ENCODE measurements at places on chromosomes 6 and 20.

GRCh38 chr6:139376017-139376330 is 1.5 kb upstream of the CITED2 start:
- peaks cover 25% of the 10 kb centered on the region for H3K36me3 ChIP-seq
- H3K4me3 ChIP-seq, result peak overlapping the region; percentile 94
- peaks cover 32% of the 10 kb centered on the region for H3K4me1 ChIP-seq
- no peaks in the 10 kb centered on the region for H3K27me3 ChIP-seq
- peak overlapping the region; percentile 96 for H3K27ac ChIP-seq

DNA sequence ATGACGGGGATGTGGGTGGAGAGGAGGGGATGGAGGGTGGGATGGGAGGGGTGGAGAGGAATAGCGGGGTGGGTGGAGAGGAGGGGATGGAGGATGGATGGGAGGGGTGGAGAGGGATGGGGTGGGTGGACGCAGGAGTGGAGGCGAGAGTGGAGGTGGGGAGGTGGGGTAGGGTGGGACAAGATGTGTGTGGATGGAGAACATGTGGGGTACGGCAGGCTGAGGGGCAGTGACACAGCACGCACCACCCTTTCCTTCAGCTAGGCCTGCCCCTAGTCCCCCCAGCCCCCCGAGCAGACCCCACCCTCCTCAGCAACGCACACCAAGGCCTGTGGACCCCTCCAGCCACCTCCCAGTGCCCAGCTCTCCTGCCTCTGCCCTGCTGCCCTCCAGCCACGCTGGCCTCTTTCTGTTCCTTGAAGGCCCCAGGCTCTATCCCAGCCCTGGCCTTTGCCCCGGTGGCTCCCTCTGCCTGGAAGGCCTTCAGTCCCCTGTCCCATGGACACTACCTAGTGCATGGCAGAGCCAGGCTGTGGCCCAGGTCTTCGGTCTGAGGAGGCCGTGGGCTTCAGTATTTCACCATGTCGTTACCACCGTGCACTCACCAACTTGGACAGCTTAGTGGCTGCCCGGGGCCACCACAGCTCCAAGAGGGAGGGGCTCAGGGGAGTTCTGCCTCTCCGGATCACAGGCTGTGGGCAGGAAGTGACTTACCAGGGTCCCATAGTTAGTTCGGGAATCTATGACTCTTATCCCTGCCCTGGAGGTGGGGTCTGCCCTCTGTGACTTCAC is 78.4 kb upstream of the PMEPA1 start:
- no peak for DNase-seq
- no peaks in the 10 kb centered on the region for H3K4me1 ChIP-seq
- no peak overlapping the region for H3K4me3 ChIP-seq
- no peaks in the 10 kb centered on the region for H3K27me3 ChIP-seq
- no peak overlapping the region for H3K27ac ChIP-seq

- no peak for DNase-seq
- no peak overlapping the region for H3K27ac ChIP-seq
- no peaks in the 10 kb centered on the region for H3K36me3 ChIP-seq
Measured at GRCh38 chr6:168215121-168215808, 104.3 kb downstream of the DACT2 start.

- no peak overlapping the region for H3K4me3 ChIP-seq
- H3K27me3 ChIP-seq, result no peaks in the 10 kb centered on the region
- DNase-seq, result no peak
Measured at GRCh38 chr6:158048589-158048988, 66.9 kb downstream of the SYNJ2 start.

DNA sequence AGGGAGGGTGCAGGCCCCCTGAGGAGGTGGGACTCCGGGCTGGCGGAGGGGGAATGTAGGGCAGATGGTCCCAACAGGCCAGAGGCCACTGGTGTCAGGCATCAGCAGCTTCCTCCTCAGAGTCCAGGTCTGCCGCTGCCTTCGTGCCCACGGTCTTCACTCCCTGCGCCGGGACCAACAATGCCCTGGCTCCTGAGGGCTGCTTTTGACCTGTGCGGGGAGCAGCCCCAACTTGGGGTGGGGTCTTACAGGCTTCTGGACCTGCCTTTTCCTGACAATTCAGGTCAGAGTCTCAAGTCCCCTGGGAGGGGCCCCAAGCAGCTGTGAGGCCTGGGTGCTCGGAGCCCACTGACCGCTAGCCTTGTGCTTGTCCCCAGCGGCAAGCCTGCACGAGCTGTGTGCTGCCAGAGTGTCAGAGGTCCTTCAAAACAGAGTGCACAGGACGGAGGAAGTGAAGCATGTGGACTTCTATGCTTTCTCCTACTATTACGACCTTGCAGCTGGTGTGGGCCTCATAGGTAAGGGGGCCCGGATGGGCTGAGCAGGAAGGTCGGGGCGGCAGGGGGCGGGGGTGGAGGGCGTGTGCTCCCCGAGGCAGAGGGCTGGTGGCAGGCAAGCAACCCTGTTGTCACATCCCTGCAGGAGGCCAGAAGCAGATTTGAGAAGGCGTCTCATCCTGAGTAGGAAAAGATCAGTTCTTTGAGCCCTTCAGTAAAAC is 25.3 kb upstream of the PYGB start:
- H3K4me1 ChIP-seq, result peaks cover 50% of the 10 kb centered on the region
- DNase-seq, result no peak
- peak overlapping the region; percentile 62 for H3K27ac ChIP-seq
- H3K4me3 ChIP-seq, result no peak overlapping the region
- no peaks in the 10 kb centered on the region for H3K27me3 ChIP-seq

DNA sequence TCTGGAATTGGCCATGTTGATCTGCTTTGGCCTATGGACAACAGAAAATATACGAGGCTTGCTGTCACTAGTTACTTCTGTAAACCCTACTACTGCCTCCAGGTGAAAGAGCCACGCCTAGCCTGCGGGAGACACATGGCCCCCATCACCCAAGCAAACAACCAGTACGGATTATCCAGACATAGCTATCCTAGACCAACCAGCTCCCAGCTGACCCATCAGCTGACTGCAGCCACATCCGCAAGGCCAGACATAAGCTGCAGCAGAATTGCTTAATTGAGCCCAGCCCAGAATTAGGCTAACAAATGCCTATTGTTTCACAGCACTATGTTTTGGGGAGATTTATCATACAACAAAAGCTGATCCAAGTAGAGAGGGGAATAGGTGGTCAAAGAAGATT is 13.5 kb downstream of the REV3L start:
- H3K4me1 ChIP-seq, result no peaks in the 10 kb centered on the region
- no peak overlapping the region for H3K27ac ChIP-seq
- DNase-seq, result no peak
- H3K4me3 ChIP-seq, result no peak overlapping the region
- peaks cover 5% of the 10 kb centered on the region for H3K36me3 ChIP-seq

DNA sequence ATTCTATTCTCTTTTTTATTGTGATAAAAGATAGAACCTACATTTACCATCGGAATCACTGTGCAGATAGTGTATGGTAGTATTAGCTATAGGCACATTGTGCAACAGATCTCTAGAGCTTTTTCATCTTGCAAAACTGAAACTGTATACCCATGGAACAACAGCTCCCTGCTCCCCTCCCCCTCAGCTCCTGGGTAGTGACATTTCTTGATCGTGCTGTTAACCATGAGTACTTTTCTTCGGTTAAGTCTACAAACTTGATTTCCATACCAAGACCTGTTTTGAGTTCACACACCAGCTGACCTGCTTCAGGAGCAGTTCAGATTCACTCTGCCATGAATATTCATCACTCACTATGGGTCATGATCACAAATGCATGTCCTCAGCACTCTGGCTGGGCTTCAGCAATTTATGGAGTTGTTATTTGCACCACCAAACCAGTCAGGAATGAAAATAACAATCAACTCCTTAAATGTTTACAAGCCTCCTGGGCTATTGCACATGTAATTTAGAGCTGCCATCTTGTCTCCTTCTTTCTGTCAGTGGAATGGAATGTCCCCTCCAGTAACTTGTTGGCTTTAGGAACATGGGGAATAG is 32.8 kb downstream of the PRDM1 start:
- peaks cover 6% of the 10 kb centered on the region for H3K27me3 ChIP-seq
- no peaks in the 10 kb centered on the region for H3K4me1 ChIP-seq
- H3K27ac ChIP-seq, result peak overlapping the region; percentile 30

DNA sequence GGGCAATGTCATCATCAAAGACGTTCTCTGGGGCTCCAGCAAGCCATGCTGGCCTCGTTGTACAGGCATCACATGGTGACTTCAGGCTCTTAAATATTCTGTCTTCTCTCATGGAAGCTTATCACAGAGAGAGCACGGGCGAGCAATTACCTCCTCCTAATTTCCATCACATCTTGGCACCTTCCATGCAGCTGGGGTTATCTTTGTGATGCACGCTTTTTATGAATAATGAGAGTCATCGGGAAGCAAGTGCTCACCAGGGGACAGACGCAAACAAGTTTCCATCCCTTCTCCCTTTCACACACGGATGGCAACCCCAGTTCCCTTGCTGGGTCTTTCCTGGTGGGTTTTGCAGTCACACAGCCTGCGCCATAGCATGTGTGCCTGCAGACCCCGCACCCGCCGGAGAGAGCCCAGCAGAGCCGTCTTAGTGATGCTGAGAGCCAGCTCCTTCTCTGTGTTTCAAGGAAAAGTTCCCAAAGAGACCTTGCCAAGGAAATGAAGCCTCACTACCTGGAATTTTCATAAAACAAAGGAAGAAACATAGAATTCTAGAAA is 116.3 kb upstream of the AFDN start:
- no peaks in the 10 kb centered on the region for H3K4me1 ChIP-seq
- no peak for DNase-seq
- no peak overlapping the region for H3K4me3 ChIP-seq
- H3K27me3 ChIP-seq, result peaks cover 39% of the 10 kb centered on the region

- no peak for DNase-seq
- no peak overlapping the region for H3K4me3 ChIP-seq
- H3K27ac ChIP-seq, result no peak overlapping the region
- H3K27me3 ChIP-seq, result no peaks in the 10 kb centered on the region
- H3K4me1 ChIP-seq, result peaks cover 4% of the 10 kb centered on the region
- H3K36me3 ChIP-seq, result no peaks in the 10 kb centered on the region
Measured at GRCh38 chr6:1499777-1500176, 109.9 kb upstream of the FOXC1 start.

DNA sequence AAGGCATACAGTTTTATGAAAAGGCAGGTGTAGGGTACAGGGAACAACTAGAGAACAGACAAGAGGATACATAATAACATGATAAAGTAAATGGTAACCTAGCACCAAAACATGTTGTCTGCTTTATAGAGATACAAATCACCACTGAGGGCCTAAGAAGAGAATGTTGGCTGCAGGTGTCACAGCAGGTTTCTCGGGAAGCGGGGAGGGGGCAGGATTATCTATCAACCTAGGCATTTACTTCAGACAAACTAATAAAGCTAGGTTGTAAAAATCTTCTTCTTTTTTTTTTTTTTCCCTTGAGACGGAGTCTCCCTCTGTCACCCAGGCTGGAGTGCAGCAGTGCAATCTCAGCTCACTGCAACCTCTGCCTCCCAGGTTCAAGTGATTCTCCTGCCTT is 22.7 kb downstream of the PIM1 start:
- no peaks in the 10 kb centered on the region for H3K4me1 ChIP-seq
- no peaks in the 10 kb centered on the region for H3K27me3 ChIP-seq
- DNase-seq, result no peak
- H3K27ac ChIP-seq, result no peak overlapping the region

GRCh38 chr6:12648171-12648570 is 68.4 kb upstream of the PHACTR1 start:
- no peaks in the 10 kb centered on the region for H3K4me1 ChIP-seq
- H3K36me3 ChIP-seq, result no peaks in the 10 kb centered on the region
- no peak for DNase-seq

GRCh38 chr6:169677096-169677495 is 24.7 kb downstream of the WDR27 start:
- H3K27me3 ChIP-seq, result no peaks in the 10 kb centered on the region
- H3K4me1 ChIP-seq, result no peaks in the 10 kb centered on the region
- H3K4me3 ChIP-seq, result no peak overlapping the region
- DNase-seq, result no peak

- no peaks in the 10 kb centered on the region for H3K27me3 ChIP-seq
- H3K36me3 ChIP-seq, result no peaks in the 10 kb centered on the region
- no peak for DNase-seq
- H3K4me1 ChIP-seq, result no peaks in the 10 kb centered on the region
Measured at GRCh38 chr20:37943033-37943432, 40.1 kb downstream of the VSTM2L start.

DNA sequence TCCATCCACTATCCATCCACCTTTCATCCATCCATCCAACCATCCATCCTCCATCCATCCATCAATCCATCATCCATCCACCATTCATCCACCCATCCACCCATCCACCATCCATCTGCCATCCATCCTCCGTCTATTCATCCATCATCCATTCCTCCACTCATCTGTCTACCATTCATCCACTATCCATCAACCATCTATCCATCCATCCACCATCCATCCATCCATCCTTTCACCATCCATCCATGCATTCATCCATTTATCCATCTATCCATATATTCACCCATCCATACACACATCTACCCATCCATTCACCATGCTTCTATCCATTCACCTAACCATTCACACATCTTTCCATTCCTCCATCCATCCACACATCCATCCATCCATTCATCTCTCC is 207.0 kb upstream of the CDH4 start:
- H3K36me3 ChIP-seq, result no peaks in the 10 kb centered on the region
- no peak overlapping the region for H3K4me3 ChIP-seq
- H3K4me1 ChIP-seq, result no peaks in the 10 kb centered on the region
- H3K27ac ChIP-seq, result no peak overlapping the region
- no peak for DNase-seq

GRCh38 chr6:127289934-127290333 is 23.3 kb downstream of the RNF146 start:
- DNase-seq, result no peak
- H3K27me3 ChIP-seq, result no peaks in the 10 kb centered on the region
- H3K27ac ChIP-seq, result no peak overlapping the region
- peaks cover 7% of the 10 kb centered on the region for H3K36me3 ChIP-seq
- no peaks in the 10 kb centered on the region for H3K4me1 ChIP-seq

DNA sequence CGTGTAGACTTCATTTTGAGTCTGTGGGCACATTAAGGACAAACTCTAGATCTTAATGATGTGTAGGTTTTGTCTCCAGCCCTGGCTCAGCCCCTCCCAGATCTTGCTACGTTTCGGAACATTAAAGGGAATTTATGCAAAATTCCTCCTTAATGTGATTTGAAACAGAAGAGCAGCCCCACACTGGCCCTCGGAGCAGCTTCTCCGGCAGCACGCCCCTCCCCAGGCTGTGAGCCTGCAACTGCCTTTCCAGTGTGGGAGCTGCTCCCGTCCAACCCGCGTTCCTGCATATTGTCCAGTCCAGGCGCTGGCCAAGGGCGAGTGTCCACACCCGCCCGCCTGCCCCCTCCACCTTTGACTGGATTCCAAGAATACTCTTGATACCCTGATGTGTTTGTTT is 257.2 kb downstream of the TAF4 start:
- H3K36me3 ChIP-seq, result no peaks in the 10 kb centered on the region
- no peak overlapping the region for H3K27ac ChIP-seq
- no peak overlapping the region for H3K4me3 ChIP-seq
- no peaks in the 10 kb centered on the region for H3K27me3 ChIP-seq
